ENCODE measurements at places on chromosomes 1 and 21.

- no peak for DNase-seq
These were observed 62.6 kb downstream of the SPAG17 start for GRCh38 chr1:118122234-118123004.

GRCh38 chr1:161505686-161506085, 429 bp downstream of the FCGR2A start:
- DNase-seq = no peak

DNA sequence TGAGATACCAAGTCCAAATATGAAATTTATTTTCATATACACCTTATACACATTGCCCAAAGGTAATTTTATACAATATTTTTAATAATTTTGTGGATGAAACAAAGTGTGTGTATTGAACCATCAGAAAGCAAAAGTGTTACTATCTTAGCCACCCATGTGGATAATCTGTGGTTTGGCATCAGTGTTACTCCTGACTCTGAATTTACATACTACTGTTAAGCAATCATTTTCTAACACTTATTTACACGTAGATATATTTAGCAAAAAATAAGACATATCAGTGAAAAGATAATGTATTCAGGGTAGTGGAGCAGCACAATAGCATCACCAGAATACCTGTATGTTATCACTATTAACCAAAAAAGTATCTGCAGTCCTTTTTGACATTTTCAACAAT, 23.8 kb downstream of the DENND2D start:
- no peak for DNase-seq

GRCh38 chr1:228786361-228787129, 51.3 kb downstream of the RHOU start:
- DNase-seq = no peak

GRCh38 chr1:231161667-231162296, at the start of gene TRIM67:
TSS of gene TRIM67 (plus strand) at chr1:231162058. CDS start at chr1:231162970, 912 bp downstream.
- no peak for DNase-seq

All from omental fat pad (tissue), 4 donors.